ENCODE measurements at places on chromosomes 12 and 14.

- DNase-seq: no peak
Observed at GRCh38 chr14:89486961-89487360, 69.9 kb upstream of the FOXN3 start.

GRCh38 chr14:68365228-68365627 is 427.6 kb downstream of the ZFP36L1 start:
- no peak for DNase-seq

DNA sequence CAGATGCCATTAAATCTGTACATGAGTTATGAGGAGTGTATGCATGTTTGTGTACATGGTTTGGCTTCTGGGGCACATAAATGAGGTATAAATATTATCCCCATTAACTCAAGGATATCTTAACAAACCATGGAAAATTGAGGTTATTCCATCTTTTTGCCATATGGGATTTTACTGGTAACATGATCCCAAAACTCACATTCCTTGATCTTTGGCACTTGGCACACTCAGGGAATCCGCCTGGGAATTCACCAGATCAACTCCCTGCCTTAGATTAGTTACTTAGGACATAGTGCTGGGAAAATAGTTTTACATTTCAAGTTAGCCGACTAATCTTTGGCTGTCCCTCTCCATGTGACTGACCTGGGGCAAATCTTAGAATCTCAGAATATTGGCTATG is 16.9 kb downstream of the CDKN1B start:
- no peak for DNase-seq

GRCh38 chr14:75470238-75470797 is 42.5 kb downstream of the JDP2 start:
- DNase-seq: no peak

Measured in retina (tissue), 1 donor.